ENCODE measurements at places on chromosomes 7 and 10.

DNA sequence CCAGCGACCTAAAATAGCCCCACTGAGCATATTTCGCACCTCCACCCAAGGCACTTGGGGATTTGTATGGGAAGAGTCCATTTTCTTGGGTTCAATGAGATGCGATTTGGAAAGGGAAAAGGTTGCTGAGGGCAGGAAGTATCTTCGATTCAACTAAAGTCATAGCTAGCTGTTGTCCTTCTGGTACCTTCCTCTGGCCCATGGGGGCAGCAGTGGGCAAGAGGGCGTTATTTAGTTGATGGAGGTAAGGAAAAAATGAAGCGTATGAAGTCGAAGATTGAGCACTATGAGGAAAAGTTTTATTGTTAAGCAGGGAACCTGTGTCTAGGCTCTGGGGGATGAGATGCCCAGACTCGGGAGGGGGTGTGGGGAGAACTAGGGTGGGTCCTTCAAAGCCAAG is 135.4 kb downstream of the EVX1 start:
- DNase-seq, result no peak

DNA sequence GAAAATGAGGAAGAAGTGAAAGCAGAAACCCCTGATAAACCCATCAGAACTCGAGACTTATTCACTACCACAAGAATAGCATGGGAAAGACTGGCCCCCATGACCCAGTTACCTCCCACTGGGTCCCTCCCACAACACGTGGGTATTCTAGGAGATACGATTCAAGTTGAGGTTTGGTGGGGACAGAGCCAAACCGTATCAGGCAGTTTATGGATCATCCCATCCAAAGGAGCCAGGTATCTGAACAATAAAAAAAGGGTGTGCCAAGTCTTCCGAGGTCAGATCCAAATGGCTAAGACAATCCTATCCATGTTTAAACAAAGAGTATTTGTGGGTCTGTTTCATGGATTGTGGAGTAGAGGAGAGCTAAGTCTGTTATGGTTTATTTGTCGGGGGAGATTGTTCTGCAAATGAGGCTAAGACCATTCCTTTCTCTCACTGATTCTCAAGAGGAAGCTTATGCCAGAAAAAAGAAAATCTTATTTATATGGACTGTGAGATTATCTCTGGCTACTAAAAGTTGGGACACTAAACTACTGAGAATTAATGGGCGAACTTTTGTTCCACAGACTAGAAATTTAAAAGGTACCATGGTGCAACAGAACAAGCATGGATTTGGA is 203.7 kb downstream of the IPMK start:
- no peak for DNase-seq

GRCh38 chr7:17422966-17423365 is 124.5 kb downstream of the AHR start:
- DNase-seq, result no peak

- DNase-seq, result no peak
Observed at GRCh38 chr10:12958546-12959110, 42.9 kb downstream of the CCDC3 start.

DNA sequence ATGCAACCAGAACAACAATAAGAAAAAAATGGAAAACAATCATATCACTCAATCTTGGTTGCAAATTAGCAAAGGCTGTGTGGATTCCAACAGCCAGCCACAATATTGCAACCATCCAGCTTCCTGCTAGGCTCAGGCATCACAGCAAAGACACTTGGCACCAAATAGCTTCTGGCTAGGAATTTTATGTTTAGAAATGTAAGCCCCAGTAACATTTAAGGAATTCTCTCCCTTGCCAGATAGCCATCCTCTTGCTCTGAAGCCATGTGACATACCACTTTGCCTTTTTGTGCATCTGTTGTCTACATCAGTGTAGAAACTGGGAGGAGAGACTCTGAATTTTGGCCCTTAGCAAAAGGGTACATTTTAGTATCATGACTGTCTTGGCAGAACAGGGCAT is 22.2 kb downstream of the MKX start:
- DNase-seq, result no peak

DNA sequence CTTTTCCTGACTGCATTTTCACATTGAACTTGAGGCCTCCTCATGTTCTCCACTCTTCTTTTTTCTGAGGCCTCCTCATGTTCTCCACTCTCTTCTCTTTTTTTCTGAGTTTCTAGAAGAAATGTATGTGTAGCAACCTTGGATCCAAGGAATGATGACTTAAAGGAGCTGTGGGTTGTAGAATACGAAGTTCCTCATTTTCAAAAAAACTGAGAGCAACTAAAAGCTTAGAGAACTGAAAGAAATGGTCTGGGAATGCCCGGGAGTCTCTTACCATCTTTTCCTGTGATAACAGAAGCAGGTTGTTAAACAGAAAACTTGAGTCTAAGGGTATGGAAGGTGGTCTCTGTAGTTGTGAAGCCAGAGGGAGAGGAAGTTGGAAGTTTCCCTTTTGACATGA is 32.8 kb downstream of the MRPS33 start:
- no peak for DNase-seq

DNA sequence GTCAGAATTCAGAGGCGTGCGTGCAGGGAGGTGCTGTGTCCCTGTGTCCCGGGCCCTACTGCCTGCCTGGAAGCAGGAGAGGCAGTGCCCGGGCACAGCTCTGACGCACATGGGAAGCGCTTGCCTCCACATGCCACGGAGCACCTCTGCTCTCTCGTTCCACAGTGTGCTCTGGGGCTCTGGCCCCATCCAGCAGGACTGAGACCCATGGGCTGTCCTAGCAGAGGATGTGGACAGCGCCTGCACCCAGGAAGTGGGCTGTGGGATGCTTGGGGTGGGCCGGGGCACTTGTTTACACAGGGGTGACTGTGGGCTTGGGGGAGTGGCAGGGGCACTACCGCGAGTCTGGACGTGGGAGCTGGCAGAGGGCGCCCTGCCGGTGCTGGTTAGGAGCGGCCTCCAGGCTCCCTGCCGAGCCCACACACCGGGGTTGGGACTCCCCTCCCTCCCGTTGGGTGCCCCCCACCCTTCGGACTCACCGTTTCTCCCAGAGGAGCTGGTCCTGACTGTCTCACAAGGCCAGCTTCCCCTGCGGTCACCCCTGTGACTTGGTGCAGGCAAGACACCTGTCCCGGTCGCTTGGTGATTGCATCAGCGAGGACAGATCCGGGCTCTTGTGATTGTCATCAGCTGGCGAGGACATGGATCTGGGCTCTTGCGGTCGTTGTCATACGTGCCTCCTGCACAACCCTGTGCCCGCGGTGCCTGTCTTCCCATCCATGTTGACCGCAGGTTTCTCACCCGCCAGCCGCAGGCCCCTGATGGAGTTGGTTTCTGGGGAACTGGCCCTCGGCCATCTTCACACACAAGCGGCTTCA is 83.1 kb downstream of the NKX6-2 start:
- DNase-seq, result no peak

GRCh38 chr7:138226001-138226476 is 149.8 kb downstream of the AKR1D1 start:
- DNase-seq, result no peak

GRCh38 chr7:100465702-100466311 is 1.7 kb upstream of the SPACDR start:
- no peak for DNase-seq

DNA sequence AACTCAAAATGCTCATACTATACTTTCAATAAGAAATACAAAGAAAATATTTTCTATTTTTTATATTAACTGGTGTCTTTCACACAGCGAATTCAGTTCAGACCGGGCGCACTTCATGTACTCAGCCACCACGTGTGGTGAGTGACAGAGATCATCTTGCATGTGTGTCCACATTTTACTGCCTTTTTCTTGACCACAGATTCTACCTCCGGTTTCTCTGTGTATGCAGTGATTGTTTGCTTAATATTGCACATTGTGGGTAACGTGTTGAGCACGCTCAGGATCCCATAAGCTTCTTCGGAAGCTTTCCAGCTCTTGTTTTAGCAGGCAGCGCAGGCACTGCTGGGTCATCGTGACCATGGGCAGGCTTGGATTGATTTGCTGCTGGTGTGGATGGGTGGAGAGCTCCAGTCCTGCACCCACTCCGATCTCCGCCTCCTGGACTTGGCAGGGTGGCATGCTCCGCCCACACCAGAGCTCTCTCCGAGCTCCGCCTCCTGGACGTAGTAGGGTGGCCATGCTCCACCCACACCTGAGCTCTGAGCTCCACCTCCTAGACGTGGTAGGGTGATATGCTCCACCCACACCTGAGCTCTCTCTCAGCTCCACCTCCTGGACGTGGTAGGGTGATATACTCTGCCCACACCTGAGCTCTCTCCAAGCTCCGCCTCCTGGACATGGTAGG is 253.3 kb downstream of the DIP2C start:
- no peak for DNase-seq

DNA sequence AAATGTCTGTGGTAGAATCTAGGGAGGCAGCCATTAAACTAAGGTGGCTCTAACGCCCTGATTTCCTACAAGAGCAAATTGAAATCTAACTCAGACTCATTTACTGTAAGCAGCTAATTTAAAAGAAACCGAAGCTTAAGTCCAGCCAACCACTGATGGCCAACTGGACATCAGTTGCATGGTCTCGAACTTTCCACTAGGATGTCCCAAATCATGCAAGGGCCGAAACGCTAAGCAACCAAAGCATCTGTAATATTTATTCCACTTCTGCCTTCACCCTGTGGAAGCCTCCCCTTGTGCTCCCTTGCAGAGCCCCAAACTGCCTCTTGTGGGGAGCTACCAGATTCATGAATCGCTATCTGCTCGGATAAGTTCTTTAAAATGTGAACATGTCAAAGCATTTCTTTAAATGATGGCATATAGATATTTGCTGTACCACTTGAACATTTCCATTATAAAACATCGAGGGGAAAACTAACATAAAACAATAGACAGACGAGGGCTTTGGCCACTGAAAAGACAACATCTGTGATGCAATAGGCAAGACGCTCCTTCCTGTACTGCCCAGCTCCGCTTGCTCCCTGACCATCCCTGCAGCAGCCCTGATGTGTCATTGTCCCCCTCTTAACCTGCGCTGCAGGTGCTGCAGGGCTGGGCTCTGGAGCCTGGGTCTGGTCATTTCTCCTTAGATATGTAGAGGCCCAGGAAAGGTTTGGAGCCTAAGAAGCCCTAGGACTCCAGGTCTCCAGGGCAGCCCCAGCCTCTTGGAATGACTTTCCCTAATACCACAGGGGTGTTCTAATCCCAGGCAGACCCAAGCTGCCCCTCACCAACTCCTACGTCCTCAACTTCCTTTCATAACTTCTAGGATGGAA is 2.9 kb upstream of the RBP3 start:
- DNase-seq, result no peak

GRCh38 chr10:128901236-128901635 is 565.8 kb upstream of the MGMT start:
- no peak for DNase-seq

DNA sequence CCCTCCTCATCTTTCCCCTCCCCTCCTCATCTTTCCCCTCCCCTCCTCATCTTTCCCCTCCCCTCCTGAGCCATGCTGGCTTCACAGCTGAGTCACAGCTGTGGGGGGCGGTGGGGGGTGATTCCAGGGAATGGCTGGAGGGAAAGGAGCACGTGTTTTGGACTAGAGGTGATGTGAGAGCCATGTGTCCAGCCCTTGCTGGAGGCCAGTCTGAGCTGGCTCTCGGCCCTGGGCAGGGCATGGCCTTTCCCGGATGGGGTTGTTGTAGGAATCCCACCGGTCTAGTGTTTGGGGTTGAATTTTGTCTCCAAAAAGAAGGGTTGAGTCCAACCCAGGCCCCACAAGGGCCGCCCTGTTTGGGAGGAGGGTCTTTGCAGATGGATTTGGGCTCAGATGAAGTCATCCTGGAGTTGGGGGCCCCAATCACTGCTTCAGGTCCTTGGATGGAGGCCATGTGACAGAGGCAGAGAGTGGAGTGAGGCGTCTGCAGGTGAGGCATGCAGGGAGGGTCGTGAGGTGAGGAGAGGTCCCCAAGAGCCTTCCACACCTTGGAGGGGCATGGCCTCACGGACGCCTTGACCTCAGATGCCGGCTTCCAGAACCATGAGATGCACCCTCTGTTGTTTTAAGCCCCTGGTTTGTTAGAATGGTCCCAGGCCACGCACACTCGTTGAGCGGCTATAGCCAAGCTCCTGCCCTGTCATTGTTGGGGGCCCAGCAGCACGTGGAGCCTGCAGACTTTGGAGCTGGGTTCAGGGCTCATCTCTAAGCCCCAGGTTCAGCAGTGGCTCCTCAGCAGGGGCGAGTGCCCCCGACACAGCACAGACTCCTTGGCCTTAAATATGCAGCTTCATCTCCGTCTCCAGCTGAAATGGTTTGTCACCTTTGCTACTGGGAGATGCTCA is 101.6 kb downstream of the DNAJB6 start:
- no peak for DNase-seq

GRCh38 chr7:24406789-24407299 is 122.9 kb downstream of the NPY start:
- no peak for DNase-seq

DNA sequence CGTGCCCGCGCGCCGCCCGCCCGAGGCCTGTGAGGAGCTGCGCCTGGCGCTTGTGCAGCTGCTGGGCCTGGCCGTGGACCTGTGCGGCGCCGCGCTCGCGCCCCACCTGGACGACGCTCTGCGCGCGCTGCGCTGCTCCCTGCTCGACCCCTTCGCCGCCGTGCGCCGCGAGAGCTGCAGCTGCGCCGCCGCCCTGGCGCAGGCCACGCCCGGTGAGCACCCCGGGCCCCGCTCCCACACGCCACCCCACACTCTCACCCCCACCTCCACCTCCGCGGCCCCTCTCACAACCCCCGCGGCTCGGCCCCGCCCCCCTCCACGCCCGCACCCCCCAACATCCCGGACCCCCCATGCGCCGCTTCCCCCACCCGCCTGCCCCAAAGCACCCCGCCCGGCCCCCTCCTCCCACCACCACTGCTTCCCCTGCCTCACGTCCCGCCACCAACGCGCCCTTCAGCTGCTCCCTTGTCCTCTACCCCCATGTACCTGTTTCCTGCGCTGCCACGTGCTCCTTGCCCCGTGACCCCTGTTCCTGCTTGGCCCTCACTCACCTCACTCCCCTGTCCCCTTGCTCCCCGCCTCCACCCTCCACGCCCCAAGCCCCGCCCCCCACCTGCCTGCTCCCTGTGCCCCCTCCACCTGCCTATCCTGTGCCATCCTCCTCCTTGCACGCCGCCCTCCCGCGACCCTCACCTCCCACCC is at the start of gene PRKAR1B:
PRKAR1B (minus strand) TSS at position 178 of the 702 bp plus-strand sequence. CDS start 15,776 bp downstream, outside the sequence.
- no peak for DNase-seq

GRCh38 chr7:17781491-17782215 is 158.6 kb downstream of the SNX13 start:
- DNase-seq, result no peak

GRCh38 chr7:157301610-157302120 is 35.1 kb upstream of the DNAJB6 start:
- no peak for DNase-seq

GRCh38 chr7:12434012-12434642 is 30.5 kb upstream of the VWDE start:
- no peak for DNase-seq
